ENCODE measurements at places on chromosomes 3 and 15.

GRCh38 chr15:72178976-72179585, 18.5 kb downstream of the GRAMD2A start:
- no peak for DNase-seq

GRCh38 chr3:128560768-128561167, 67.8 kb upstream of the GATA2 start:
- no peak for DNase-seq

- peak; percentile 87 for DNase-seq
Measured at GRCh38 chr15:60407415-60407805, 9.6 kb upstream of the ANXA2 start.

GRCh38 chr15:100762913-100763834, 116.5 kb upstream of the ALDH1A3 start:
- DNase-seq, result peak; percentile 57

DNA sequence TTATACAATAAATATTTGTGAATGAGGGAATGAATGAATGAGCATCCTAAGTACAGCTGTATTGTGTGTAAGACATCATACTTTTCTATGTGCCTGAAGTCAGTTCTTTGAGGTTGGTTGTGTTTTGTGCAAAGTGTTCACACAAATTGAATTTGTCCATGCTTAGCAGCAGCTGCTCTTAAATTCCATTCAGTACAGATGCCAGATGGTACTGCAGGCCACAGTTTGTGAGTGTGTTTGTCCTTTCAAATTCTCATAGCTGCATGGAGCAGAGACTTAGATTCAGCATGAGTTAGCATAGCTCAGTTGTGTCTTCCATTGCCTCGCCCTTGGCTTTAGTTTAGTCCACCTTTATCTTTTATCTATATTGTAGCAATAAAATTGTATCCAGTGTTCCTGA, 3.8 kb upstream of the ZNF385D start:
- no peak for DNase-seq

DNA sequence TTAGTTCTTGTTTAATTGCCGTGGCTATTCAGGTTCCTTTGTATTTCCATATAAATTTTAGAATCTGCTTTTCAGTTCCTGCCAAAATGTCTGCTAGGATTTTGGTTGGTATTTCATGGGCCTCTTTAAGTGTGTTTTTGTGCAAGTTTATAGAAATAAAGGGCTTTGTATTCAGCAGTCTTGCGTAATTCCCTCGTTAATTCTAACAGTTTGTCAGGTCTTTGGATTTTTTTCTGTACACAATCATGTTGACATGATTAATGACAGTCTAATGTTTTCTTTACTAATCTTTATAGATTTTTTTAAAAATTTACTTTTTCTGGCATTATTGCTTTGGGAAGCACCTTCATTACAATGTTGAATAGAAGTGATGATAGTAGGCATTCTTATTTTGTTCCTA, 120.9 kb downstream of the NEK11 start:
- DNase-seq, result no peak

GRCh38 chr3:195111766-195112165, 159.2 kb downstream of the XXYLT1 start:
- DNase-seq, result no peak

DNA sequence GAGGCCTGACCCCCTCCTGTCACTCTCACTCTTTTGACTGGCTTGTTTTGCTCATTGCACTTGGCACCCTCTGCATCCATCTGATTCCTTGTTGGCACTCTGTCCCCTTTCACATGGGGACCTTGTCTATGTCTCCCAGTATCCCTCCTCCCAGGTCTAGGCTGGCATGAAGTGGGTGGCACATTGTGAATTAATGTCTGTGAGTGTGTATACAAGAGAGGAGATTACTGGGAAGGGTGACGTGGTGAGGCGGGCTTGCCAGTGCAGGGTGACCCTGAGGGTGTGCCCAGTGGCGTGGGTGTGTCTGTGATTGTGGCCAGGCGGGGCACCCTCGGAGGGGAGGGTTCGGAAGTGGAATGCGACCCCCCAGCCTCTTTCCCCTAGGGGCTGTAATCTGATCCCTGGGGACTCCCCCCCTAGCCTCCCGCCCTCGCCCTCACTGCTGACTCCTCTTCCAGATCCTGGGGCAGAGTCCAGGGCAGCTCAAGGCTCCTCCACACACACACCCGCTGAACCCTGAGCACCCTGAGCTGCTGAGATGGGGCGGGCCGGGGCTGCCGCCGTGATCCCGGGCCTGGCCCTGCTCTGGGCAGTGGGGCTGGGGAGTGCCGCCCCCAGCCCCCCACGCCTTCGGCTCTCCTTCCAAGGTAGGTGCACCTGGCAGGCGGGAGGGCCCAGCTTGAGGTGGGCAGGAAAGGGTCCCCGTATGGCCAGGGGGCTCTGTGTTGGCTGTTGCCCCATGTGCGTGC, at the start of gene SEMA3B:
SEMA3B (plus strand) TSS at position 445 of the 749 bp plus-strand sequence; CDS start at position 539, 94 bp downstream.
- peak; percentile 60 for DNase-seq

DNA sequence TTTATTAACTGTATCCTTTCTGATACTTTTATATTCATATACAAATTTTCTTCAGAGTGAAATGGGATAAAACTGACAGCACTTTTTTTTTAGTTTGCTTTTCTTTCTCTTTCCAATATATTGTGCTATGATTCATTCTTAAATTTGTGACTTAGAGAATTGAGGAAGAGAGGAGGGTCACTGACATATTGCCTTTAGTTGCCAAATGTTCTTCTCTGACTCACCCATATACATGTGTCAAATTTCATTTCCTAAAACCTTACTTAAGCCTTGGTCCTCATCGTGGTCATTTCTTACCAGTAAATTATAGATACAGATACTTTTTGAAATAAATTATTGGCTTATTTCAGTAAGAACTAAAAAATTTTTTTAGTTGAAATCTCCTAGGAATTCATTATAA, 53.9 kb downstream of the CLASP2 start:
- peak; percentile 76 for DNase-seq

DNA sequence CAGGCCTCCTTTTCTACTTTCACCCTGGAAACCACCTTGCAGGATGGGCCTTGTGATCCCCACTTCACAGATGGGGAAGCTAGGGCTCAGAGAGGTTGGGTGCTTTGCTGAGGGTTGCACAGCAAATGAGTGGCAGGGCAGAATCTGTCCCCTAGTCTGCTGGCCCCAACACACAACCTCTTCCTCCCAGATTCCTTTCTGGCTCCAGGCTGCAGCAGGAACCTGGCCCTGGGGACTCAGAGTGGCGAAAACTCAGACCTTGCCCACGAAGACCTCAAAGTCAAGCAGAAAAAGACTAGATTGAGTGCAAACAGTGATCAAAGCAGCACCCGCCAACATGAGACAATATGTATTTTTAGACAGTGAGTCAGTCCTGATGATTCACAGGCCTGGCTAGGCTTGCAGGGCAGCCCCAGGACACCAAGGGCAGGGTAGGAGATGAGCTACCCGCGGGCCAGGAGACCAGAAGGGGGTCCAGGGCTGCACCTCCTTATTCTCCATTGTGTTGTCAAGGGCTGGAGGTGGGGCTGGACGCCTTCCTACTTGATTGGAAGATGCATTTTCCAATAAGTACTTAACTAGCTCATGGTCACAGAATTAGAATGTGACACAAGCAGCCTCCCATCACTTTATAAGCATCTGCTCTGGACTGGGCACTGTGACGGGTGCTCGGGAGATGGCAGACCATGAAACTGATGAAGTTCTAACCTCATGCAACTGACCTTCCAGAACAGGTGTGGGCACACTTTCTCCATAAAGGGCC, 23.9 kb downstream of the GOLGA6L2 start:
- no peak for DNase-seq

DNA sequence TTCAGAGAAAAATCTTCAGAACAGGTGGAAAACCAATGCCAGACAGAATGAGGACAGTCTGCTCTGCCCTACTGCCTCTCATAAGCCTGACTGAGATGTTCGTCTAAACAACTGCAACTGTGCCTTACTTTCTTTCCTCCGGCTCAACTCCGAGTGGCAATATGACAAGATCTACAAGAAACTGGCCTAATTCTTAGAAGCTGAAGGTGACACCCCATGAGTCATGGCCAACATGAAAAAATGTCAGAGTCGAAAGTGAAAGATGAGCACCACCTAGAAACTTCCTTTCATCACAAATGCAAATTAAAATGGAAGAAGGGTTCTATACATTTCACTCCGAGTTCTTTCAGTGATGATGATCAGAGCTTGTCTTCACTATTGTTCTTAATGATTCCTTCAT, 12.9 kb downstream of the PCYT1A start:
- DNase-seq, result no peak

GRCh38 chr3:111548092-111548491, 6.1 kb downstream of the CD96 start:
- DNase-seq, result no peak
